ENCODE measurements at places on chromosomes 12 and 14. TPM values are rescaled to one million over a fixed set of nuclear protein-coding genes. Genes with fewer than 3 reads are reported as not detected.

- DNase-seq = no peak
- H3K4me1 ChIP-seq = no peaks in the 10 kb centered on the region
- H3K36me3 ChIP-seq = no peaks in the 10 kb centered on the region
- no peak overlapping the region for H3K27ac ChIP-seq
- no peak overlapping the region for H3K4me3 ChIP-seq
- H3K27me3 ChIP-seq = no peaks in the 10 kb centered on the region
Measured at GRCh38 chr12:3770891-3771290, 18.0 kb upstream of the CRACR2A start.

GRCh38 chr12:126727218-126728075 is 1539.5 kb upstream of the TMEM132C start:
- H3K4me3 ChIP-seq = no peak overlapping the region
- no peaks in the 10 kb centered on the region for H3K36me3 ChIP-seq
- no peak overlapping the region for H3K27ac ChIP-seq
- peaks cover 22% of the 10 kb centered on the region for H3K4me1 ChIP-seq
- H3K27me3 ChIP-seq = peaks cover 35% of the 10 kb centered on the region

DNA sequence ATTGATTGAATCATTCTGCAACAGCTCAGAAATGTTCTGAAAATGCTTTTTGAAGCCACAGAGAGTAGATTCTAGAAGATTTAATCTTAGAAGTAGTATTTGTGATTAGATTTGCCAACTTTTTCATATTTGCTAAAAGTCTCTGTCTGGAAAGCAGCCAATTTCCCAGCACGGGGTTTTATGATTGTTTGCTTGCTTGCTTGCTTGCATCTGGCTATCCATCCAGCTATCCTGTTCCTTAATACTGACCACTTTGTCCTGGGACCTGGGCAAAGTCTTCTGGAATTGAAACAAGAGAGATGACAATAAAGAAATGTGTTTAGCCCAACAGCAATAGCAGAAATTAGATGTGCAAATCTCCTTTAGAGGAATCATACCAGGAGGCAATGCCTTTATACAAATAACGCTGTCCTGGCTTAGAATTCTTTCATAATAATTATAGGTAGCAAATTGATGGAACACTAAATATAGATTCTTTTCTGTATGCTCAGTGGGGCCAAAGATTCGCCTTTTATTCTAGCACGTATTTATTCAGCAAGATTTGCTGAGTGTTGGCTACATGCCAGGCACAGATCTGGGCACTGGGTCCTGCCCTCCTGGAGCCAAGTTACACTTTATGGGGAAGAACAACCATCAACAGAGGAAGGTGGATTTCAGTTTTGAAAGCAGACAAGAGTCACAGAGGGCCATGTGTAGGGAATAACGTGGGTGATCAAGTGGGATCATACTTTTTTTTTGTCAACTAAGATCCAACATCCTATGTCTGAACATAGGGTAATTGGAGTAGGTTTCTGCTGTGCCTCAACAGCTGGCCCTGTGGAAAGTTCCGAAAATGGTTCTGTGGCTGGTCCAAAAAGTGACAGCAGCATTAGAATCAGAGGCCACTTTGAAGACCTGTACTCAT is 25.3 kb downstream of the MYBPC1 start:
- no peaks in the 10 kb centered on the region for H3K36me3 ChIP-seq
- no peak for DNase-seq
- H3K4me1 ChIP-seq = no peaks in the 10 kb centered on the region
- no peak overlapping the region for H3K27ac ChIP-seq
- H3K4me3 ChIP-seq = no peak overlapping the region
- H3K27me3 ChIP-seq = no peaks in the 10 kb centered on the region

The GPR84 gene
- 0.33 TPM for total RNA-seq

The EID3 gene
- 5.3 TPM for total RNA-seq

DNA sequence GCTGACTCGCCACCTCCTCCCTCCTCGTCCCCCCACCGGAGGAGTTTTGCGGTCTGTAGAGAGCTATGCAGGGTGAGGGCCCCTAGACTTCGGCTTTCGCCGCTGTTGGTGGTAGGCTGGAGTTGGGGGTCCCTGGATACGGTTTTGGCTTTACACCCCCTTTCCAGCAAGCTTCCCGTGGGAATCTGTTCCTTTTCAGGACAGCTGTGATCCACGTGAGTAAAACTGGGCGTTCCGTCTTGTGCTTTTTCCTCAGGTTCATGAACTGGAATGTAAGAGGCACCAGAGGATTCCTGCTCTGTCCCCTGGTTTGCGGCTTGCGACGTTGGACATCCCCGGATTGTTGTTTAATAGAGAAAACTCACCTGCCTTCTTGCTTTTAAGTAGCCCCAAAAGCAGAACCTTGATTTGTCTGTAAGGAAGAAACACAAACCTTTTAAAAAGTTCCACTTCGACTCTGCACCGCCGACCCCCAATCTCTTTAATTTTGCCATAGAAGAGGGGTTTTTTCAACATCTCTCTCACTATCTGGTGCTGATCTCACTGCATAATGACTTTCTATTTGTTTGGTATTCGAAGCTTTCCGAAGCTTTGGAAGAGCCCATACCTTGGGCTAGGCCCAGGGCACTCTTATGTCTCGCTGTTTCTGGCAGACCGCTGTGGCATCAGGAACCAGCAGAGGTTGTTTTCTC is 490 bp downstream of the PRORP start:
- peak; percentile 24 for DNase-seq
- H3K27me3 ChIP-seq = no peaks in the 10 kb centered on the region
- peaks cover 14% of the 10 kb centered on the region for H3K4me1 ChIP-seq
- peak overlapping the region; percentile 99 for H3K27ac ChIP-seq

- H3K36me3 ChIP-seq = no peaks in the 10 kb centered on the region
- no peak overlapping the region for H3K4me3 ChIP-seq
- peak; percentile 69 for DNase-seq
- no peaks in the 10 kb centered on the region for H3K27me3 ChIP-seq
- H3K4me1 ChIP-seq = no peaks in the 10 kb centered on the region
- no peak overlapping the region for H3K27ac ChIP-seq
Measured at GRCh38 chr12:4899364-4899763, 10.3 kb upstream of the KCNA1 start.

The OTX2 gene
- total RNA-seq = not detected

DNA sequence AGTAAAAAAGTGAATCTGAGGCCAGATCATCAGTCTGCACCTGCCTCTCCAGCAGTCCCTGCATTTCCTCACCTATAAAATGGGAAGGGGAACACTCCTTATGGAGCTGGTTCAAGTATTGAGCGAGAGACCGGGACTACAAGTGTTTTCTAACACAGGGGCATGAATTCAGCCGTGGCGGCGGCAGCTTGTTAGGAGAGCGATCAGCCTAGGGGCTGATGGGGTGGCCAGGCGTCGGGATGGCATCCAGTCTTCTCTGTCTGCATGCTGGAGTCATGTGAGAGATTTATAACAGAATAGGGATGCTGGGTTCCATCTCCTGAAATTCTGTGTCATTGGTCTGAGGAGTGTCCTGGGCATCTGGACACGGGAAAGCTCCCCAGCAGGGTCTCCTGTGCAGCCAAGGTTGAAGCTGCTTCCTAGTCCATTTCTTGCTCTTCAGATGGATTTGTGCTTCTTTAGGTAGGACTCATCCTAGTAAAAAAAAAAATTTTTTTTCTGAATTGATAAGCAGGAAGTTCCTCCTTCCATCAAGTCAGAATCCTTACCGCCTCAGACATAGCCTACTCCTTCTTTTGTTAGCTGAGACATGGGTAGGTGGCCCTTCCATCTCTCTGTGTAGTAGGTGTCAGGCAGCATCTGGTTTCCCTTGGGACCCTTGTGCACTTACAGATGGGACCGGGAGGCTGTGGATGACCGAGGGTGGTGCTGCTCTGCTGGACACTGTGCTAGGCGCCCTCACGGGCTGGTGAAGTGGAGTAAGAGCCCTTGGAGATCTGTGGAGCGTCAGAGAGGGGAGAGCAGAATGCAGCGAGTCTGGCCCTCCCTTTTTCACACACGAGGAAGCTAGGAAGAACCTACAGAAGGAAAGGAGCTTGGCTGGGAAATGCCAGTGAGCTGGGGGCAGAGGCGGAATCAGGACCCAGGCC is 146.7 kb downstream of the TSPAN9 start:
- no peak for DNase-seq
- H3K27me3 ChIP-seq = no peaks in the 10 kb centered on the region
- no peak overlapping the region for H3K4me3 ChIP-seq
- peaks cover 44% of the 10 kb centered on the region for H3K4me1 ChIP-seq

GRCh38 chr12:19506497-19506896 is 67.2 kb downstream of the AEBP2 start:
- H3K27ac ChIP-seq = no peak overlapping the region
- DNase-seq = no peak
- peaks cover 3% of the 10 kb centered on the region for H3K36me3 ChIP-seq

- no peak for DNase-seq
- peaks cover 55% of the 10 kb centered on the region for H3K36me3 ChIP-seq
- H3K27me3 ChIP-seq = peaks cover 5% of the 10 kb centered on the region
- H3K4me1 ChIP-seq = peaks cover 16% of the 10 kb centered on the region
- H3K27ac ChIP-seq = no peak overlapping the region
Measured at GRCh38 chr12:6695313-6696045, 5.1 kb downstream of the PIANP start.

All from spinal cord (tissue), 10 donors.